Activated naive CD4-positive, alpha-beta T cell (primary cell): ENCODE measurements at places on chromosomes 3 and 15.

GRCh38 chr15:66841953-66842681, 140.1 kb downstream of the SMAD6 start:
- no peak for DNase-seq

DNA sequence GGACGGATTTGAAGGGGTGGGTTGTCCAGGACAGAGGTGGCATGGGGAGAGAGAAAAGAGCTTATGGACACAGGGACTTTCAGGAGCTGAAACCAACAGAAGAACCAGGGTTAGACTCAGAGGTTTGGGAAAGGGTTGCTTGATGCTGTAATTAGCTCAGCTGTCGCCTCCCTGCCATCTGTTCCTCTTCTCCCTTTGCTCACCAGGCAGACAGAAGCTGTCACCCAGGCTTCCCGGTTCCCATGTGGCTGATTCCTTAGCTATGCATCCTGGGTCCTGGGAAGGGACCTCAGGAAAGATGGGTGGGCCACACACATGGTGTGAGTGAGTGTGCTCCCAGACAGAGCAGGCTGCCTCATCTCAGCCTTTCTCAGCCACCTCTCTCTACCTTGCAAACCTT, 14.1 kb downstream of the PTPN23 start:
- no peak for DNase-seq

GRCh38 chr3:116473602-116474001, 28.3 kb upstream of the LSAMP start:
- no peak for DNase-seq

DNA sequence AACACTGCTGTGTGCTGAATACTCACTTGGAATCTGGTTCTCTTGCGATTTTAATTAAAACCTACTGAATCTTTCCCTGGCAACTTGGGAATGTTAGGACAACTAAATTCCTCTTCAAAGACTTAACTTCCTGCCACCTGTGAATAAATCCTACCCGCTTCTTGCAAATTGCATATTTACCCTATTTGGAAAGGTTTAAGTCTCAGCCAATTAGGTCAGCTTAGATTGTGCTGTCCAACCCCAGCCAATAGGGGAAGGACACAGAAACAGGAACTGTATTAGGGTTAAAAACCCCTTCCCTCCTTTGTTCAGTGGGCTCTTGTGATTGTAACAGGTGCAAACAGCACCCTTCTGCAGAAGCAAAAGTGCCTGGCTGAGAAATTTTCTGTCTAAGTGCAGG, 38.6 kb upstream of the FSTL1 start:
- DNase-seq = no peak

- DNase-seq = no peak
These were observed 1024.3 kb downstream of the FHIT start for GRCh38 chr3:60226912-60227311.

DNA sequence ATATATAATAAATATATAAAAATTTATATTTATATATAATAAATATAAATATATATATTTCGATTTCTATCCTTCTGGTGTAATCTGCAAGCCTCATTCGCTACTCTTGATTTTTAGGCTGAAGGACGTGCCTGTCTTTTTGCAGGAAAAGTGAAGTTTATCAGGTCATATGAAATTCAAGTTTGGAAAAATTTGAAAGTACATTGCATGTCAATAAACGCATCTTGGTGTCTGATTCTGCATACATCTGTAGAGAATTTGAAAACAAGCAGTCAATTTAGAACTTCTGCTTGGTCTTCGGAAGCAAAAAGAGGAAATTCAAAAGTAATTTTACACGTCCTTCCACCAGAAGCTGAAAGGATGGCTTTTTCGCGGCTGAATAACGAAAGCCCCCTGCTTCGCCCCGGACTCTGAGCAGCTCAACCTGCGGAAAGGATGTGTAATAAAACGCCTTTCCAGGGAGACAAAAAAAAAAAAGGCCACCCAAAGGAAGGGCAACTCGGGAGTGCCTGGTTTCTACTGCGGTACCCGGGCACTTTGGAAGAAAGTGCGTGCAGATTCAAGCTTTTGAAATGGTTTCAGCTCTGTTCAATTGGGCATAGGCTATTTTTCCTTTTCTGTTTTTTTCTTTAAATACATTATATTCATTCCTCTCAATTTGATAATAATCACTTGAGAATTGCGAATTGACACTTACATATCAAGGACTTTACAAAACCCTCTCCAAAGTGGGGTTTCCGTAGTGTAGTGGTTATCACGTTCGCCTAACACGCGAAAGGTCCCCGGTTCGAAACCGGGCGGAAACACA, 1.5 kb upstream of the MYNN start:
- DNase-seq = peak; percentile 19

DNA sequence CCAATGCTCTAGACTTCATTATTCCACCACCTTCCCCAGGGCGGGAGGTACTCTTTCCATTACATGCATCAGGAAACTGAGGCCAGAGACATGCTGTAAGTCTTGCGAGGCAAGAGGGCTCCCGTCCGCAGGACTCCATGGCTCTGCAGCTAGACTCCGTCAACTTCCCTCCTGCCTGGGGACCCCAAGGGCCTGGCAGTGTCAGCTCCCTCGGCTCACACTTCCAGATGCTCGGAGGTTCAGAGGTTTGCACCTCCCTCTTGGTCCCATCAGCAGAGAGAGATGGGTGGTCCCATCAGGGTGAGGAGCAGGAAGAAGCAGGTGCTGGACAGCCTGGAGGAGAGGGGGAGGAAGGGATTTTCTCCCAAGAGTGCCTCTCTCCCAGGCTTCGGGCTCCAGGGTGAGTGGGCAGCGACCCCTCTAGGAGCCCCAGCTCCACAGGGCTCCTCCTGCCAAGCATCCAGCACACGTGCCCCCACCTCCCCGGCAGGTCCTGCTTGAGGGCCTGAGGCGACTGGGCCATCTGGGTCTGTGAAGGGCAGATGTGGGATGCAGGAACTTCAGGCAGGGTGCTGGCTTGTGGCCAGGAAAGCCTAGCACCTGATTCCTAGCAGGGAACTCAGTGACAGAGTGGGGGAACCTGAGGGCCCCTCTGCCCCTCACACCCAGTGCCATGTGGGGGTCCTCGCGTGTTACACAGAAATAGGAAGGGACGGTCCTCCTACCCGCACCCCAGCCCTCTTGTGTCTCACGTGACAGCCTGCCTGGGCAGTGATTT, 9.3 kb downstream of the PAK6 start:
- DNase-seq = no peak

- no peak for DNase-seq
These were observed 28.1 kb downstream of the PARP16 start for GRCh38 chr15:65258375-65259262.

DNA sequence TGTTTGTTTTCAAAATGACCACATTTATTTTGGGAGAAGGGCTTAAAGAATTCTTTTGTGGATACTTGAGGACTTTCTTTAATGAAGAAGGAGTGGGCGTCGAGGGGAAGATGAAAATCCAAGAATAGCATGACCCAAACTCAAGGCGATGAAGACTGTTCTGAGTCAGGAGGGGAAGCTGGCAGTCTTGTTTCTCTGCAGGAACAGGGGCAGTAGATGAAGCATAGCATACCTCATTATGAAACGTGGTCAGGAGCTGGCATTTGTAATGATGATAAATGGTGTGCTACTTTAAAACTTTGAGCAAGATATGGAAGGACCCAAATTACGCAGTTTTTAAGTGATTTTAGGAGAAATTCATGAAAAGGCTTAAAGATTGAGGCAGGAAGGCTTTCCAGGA, 549.0 kb downstream of the IGSF11 start:
- no peak for DNase-seq

DNA sequence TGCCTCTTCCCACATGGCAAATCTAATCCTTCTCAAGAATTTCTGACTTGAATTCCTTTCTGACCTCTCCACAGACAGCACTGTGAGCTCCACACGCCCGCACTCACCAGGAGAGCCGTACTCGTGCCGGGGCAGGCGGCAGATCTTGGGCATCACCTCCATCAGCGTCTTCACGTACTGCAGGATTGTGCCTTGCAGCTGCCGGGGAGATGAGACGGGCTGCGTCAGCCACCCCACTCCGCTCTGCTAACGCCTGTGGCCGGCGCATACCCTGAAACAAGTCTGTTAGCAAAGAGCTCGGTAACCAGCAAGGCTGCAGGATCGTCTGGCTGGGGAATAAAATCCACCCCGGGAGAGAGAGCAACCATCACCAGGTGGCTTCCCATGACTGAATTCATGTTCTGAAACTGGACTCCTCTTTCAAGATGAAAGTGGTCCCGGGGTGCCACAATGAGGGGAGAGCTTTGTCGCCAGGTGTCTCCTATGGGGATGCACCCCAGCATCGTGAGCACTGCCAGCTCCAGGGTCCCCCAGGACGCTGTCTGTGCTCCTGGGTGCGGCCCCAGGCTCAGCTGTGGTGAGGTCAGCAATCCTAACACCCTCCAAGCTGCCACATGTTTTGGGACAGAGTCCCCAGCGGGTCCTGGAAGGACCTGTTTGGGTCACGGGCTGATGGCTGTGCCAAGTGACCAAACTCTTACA, 43.4 kb downstream of the NIPA2 start:
- DNase-seq = no peak
